ENCODE measurements at places on chromosomes 11 and 22. TPM values are rescaled to one million over a fixed set of nuclear protein-coding genes. Genes with fewer than 3 reads are reported as not detected.

TBX10 gene
- 7.8 TPM for total RNA-seq

MS4A7 gene
- total RNA-seq = 12.6 TPM

PRRG4 gene
- total RNA-seq = 18.6 TPM

KDM4E gene
- not detected for total RNA-seq

GRAMD1B gene
- total RNA-seq = 1.7 TPM

PHF21B gene
- not detected for total RNA-seq

NLRP14 gene
- total RNA-seq = not detected

DNA sequence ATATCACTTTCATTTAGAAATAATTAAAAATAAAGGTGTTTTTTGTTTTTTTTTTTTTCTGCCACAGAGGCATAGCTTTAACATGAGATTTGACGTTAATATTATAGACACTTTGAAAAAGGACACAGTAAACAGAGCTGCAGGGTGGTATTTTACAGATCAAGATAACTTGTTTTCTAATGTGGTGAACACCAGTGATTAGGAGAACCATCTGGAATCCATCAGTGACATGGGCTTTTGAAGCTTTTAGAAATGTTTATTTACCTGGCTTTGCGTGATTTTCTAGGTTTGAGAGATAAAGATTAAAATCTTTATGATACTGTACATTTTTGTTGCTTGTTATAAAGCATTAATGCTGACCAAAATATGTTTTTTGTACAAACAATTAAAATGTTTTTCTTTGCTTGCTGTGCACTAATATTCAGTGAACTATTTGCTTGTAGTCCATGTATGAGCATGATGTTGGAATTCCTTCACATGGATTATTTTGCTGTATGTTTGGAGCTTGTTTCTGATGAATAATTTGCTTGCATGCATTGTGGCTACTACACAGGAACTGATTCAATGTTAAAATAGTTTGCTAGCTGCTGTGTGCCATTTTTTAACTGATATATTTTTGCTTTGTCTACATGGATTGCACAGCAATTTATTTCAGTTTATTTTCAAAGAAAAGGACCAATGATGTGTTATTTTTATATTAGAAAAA lies 352.1 kb upstream of the NARS2 start:
- no peak overlapping the region for H3K4me3 ChIP-seq
- no peaks in the 10 kb centered on the region for H3K36me3 ChIP-seq
- no peaks in the 10 kb centered on the region for H3K4me1 ChIP-seq
- DNase-seq = no peak

GRCh38 chr11:19725379-19726079 lies 12.9 kb downstream of the NAV2 start:
- H3K27me3 ChIP-seq = no peaks in the 10 kb centered on the region
- H3K4me1 ChIP-seq = no peaks in the 10 kb centered on the region
- DNase-seq = no peak
- no peaks in the 10 kb centered on the region for H3K36me3 ChIP-seq
- H3K27ac ChIP-seq = no peak overlapping the region

DNA sequence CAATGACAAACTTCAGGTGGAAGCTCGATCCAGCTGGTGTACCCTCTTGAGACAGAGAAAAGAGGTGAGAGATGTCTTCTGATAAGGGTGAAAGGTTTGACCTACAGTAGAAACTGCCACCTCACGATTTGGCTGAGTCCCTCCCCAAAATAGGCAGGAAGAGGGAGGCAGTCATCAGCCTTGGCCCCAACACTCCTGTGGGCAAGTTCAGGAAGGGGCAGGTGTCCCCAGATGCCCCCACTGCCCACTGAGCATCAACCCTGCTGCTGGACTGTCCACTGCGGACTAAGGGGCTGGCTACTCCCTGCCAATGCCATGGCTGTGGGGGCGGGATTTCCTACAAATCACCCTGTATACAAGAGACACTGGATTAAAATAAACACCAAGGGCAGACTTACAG lies 441.4 kb downstream of the BUD13 start:
- H3K27ac ChIP-seq = no peak overlapping the region
- no peak for DNase-seq
- no peaks in the 10 kb centered on the region for H3K27me3 ChIP-seq
- H3K4me1 ChIP-seq = no peaks in the 10 kb centered on the region

DNA sequence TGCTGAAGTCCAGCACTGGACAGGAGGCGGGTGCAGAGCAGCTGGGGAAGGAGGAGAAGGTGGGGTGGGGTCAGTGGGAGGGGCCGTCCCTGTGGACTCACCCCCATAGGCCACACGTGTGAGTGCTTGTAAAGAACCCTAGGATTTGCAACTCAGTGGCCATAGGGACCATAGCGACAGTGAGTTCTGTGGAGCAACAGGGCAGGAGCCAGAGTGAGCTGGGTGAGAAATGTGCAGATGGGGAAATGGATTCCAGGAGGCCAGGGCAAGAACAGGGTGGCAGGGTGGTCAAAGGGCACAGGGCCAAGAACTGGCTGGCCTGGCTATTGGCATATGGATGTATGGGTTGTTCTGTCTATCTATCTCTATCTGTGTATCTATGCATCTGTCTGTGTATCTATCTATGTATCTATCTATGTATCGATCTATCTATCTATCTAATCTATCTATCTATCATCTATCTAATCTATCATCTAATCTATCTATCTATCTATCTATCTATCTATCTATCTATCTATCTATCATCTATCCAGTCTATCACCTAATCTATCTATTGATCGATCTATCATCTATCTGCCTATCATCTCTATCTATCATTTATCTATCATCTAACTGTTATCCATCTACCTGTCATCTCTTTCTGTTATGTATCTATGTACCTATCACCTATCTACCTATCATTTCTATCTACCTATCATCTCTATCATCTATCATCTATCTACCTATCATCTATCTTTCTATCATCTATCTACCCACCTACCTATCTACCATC lies 889.0 kb downstream of the TBC1D22A start:
- H3K4me1 ChIP-seq = no peaks in the 10 kb centered on the region

DNA sequence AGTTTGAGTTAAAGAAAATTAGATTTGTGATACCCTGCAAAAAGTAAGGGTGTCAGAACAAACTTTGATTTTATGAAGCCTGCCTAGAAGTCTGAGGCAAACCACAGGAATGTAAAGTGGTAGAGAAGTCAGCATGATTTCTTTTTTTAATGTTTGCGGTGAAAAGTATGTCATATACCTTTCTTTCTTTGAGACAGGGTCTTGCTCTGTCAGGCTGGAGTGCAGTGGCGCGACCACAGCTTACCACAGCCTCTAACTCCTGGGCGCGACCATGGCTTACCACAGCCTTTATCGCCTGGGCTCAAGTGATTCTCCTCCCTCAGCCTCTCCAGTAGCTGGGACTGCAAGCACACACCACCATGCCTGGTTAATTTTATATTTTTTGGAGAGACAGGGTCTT lies 4.7 kb downstream of the API5 start:
- no peak overlapping the region for H3K27ac ChIP-seq
- H3K4me1 ChIP-seq = peaks cover 4% of the 10 kb centered on the region
- DNase-seq = no peak
- H3K27me3 ChIP-seq = no peaks in the 10 kb centered on the region

DNA sequence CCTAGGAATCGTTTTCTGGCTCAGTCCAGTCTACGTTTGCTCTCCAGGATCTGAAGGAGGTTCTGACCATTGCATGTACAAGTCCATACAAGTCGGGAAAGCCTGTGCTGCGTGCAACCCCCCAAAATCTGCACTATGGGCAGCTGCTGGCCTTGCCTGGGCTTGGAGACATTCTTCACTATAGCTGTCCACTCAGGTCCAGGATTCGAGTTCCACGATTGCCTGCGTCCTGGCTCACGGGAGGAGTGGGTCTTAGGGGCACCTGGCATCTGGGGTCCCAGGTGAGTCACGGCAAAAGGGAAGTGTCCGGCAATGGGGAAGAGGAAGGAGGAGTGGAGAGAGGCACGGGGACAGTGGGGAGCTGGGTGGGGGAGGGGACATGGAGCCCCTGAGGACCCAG lies 563.0 kb downstream of the BRD1 start:
- no peaks in the 10 kb centered on the region for H3K27me3 ChIP-seq
- H3K4me1 ChIP-seq = no peaks in the 10 kb centered on the region
- no peak overlapping the region for H3K4me3 ChIP-seq
- no peak overlapping the region for H3K27ac ChIP-seq
- no peaks in the 10 kb centered on the region for H3K36me3 ChIP-seq

- H3K4me3 ChIP-seq = no peak overlapping the region
- H3K27ac ChIP-seq = no peak overlapping the region
- H3K4me1 ChIP-seq = no peaks in the 10 kb centered on the region
- H3K27me3 ChIP-seq = no peaks in the 10 kb centered on the region
- no peak for DNase-seq
These were observed 9.3 kb upstream of the ARL14EP start for GRCh38 chr11:30313580-30313979.

GRCh38 chr11:61416941-61417340 lies 12.8 kb downstream of the CPSF7 start:
- no peak for DNase-seq
- no peak overlapping the region for H3K27ac ChIP-seq
- H3K27me3 ChIP-seq = no peaks in the 10 kb centered on the region
- H3K4me1 ChIP-seq = no peaks in the 10 kb centered on the region
- no peak overlapping the region for H3K4me3 ChIP-seq
- peaks cover 48% of the 10 kb centered on the region for H3K36me3 ChIP-seq

DNA sequence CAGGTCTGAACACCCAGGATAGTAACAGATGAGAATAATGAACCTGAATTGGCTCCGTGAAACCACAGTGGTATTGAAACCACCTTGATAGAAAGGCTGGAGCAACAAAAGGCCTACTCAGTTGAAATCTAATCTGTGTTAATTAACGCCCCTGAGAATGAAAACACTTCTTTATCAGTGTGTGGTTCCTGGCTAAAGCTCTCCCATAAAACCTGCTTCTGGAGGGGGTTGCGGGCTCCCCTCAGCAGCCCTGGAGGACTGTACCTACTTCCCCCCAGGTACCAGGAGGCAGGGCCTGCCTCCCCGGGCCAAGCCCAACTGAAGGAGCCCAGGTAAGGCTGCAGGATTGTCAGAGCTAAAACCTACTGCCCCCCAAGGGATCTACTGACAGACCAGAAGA lies 54.6 kb downstream of the PLEKHA7 start:
- no peak overlapping the region for H3K27ac ChIP-seq
- no peaks in the 10 kb centered on the region for H3K27me3 ChIP-seq
- H3K4me1 ChIP-seq = no peaks in the 10 kb centered on the region
- H3K36me3 ChIP-seq = no peaks in the 10 kb centered on the region

GRCh38 chr11:60371386-60371785 lies 6.9 kb upstream of the MS4A7 start:
- H3K27ac ChIP-seq = peak overlapping the region; percentile 9
- no peaks in the 10 kb centered on the region for H3K4me1 ChIP-seq
- no peak overlapping the region for H3K4me3 ChIP-seq
- H3K36me3 ChIP-seq = no peaks in the 10 kb centered on the region

GRCh38 chr11:44595964-44596381 lies 30.5 kb downstream of the CD82 start:
- no peaks in the 10 kb centered on the region for H3K36me3 ChIP-seq
- no peak overlapping the region for H3K4me3 ChIP-seq
- H3K27me3 ChIP-seq = no peaks in the 10 kb centered on the region

DNA sequence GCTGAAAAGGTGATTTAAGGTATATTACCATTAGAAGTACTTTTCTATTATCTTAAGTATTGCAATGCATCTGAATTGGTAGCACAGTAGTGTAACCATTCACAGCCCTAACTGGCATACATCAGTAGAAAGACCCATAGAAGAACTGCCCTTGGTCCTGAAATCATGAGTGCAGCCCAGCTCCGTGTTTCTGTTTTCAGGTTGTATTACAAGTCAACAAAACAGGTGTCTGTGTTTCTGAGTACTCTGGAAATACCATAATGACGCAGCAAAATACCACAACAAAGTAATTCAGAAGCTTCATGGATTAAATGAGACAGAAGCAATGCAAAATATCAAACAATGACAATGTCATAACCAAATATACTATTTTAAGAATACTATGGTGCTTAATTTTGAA lies 226.3 kb downstream of the OPCML start:
- no peak overlapping the region for H3K4me3 ChIP-seq
- H3K27me3 ChIP-seq = no peaks in the 10 kb centered on the region
- DNase-seq = no peak

DNA sequence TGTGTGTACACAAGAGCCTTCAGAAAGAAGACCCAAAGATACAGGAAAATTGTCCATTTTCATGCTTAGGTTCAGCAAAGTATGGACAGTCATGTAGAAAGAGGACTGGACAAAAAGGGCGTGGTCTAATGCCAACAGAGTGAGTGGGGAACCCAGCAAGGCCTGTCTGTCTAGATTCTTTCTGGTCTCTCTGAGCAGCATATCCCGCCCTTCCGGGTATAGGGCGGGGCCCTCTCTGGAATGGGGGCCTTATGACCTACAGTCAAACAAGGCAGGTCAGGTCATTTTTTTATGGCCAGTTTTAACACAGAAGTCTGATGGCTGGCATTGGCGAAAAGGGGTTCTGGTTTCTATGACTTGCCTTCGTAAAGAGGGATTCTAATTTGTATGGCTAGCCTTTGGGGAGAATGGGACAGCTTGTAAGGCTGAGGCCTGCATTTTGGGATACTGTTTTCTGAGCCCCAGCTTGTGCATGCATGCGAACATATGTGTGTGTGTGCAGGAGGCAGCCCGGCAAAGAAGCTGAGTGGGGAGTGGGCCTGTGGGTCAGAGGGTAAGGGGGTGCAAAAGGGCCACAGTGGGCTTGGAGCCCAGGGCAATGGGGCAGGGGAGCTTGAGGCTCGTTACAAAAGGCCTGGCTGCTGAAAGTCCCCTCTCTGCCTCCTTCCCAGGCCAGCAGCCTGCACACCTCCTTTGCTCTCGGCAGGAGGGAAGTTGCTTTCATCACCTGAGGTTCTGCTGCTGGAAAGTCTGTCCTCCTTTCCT lies 130.5 kb upstream of the B3GAT1 start:
- no peaks in the 10 kb centered on the region for H3K36me3 ChIP-seq
- no peaks in the 10 kb centered on the region for H3K4me1 ChIP-seq
- H3K4me3 ChIP-seq = no peak overlapping the region

- no peak for DNase-seq
- H3K27ac ChIP-seq = no peak overlapping the region
- H3K4me3 ChIP-seq = no peak overlapping the region
These were observed 23.6 kb downstream of the RCOR2 start for GRCh38 chr11:63893355-63893754.

DNA sequence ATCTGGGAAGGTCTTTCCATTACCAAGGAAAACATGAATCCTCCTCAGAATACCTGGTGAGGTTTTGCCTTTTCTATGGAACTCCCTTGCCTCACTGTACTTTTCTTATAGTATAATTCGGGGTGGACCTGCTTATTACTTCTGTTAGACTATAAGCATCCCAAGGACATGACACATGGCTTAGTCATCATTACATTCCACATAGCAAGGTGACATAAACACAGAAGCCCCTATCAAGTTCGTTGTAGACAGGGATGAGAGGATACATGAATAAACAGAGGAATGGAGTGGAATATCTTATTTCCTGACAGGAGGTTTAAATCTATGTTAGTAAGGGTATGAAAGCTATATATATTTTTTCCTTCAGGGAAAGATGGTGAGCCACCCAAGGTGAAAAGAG lies 532.2 kb upstream of the CCDC90B start:
- no peak overlapping the region for H3K27ac ChIP-seq
- H3K4me1 ChIP-seq = no peaks in the 10 kb centered on the region
- DNase-seq = no peak
- H3K36me3 ChIP-seq = no peaks in the 10 kb centered on the region
- H3K27me3 ChIP-seq = no peaks in the 10 kb centered on the region
- no peak overlapping the region for H3K4me3 ChIP-seq

- no peak overlapping the region for H3K27ac ChIP-seq
- no peak overlapping the region for H3K4me3 ChIP-seq
- DNase-seq = no peak
- H3K27me3 ChIP-seq = no peaks in the 10 kb centered on the region
These were observed 117.6 kb downstream of the PHF21B start for GRCh38 chr22:44892243-44892642.

- no peaks in the 10 kb centered on the region for H3K27me3 ChIP-seq
- no peak for DNase-seq
- no peak overlapping the region for H3K27ac ChIP-seq
These were observed 91.4 kb downstream of the JRKL start for GRCh38 chr11:96481204-96481603.
